Large intestine (tissue), 12 donors: ENCODE measurements at places on chromosomes 4 and X. TPM values are rescaled to one million over a fixed set of nuclear protein-coding genes. Genes with fewer than 3 reads are reported as not detected.

The PAGE2B gene
- polyA plus RNA-seq: 0.57 TPM

The EIF2S3 gene
- polyA plus RNA-seq: 235 TPM

The CDS1 gene
- 59.6 TPM for polyA plus RNA-seq

The SLIT2 gene
- 9.4 TPM for polyA plus RNA-seq

The ZFP92 gene
- 5.0 TPM for polyA plus RNA-seq

The ANAPC10 gene
- polyA plus RNA-seq: 18.7 TPM

The SPANXA2 gene
- polyA plus RNA-seq: not detected

The COX7B2 gene
- polyA plus RNA-seq: not detected

The TCEAL7 gene
- 27.3 TPM for polyA plus RNA-seq

The TDO2 gene
- polyA plus RNA-seq: 7.5 TPM

The SOX3 gene
- polyA plus RNA-seq: not detected

The ADGRL3 gene
- 9.8 TPM for polyA plus RNA-seq

The MAGEA4 gene
- not detected for polyA plus RNA-seq

The SPINK2 gene
- polyA plus RNA-seq: 0.72 TPM

The GATA1 gene
- polyA plus RNA-seq: 0.76 TPM

The CXCL11 gene
- polyA plus RNA-seq: 0.30 TPM

The TRO gene
- polyA plus RNA-seq: 33.0 TPM

The HHIP gene
- polyA plus RNA-seq: 18.6 TPM

The SLC2A9 gene
- 28.7 TPM for polyA plus RNA-seq

The POU3F4 gene
- polyA plus RNA-seq: not detected

The ADH1B gene
- 9.6 TPM for polyA plus RNA-seq

The CTAG2 gene
- not detected for polyA plus RNA-seq

The SPANXA1 gene
- polyA plus RNA-seq: not detected

The PPP2R2C gene
- polyA plus RNA-seq: 3.9 TPM

The GLRA2 gene
- polyA plus RNA-seq: 1.0 TPM

The NFKB1 gene
- polyA plus RNA-seq: 26.3 TPM

The CENPVL2 gene
- 0.19 TPM for polyA plus RNA-seq

The CT45A2 gene
- not detected for polyA plus RNA-seq

The SYTL4 gene
- polyA plus RNA-seq: 6.0 TPM

The ZNF630 gene
- polyA plus RNA-seq: 3.8 TPM

The ETDB gene
- not detected for polyA plus RNA-seq

The ABCD1 gene
- polyA plus RNA-seq: 13.4 TPM

The CENPVL3 gene
- polyA plus RNA-seq: 0.76 TPM

The NR3C2 gene
- polyA plus RNA-seq: 6.8 TPM

The NUDT11 gene
- polyA plus RNA-seq: 5.3 TPM

The RENBP gene
- polyA plus RNA-seq: 85.8 TPM

The KLHL13 gene
- polyA plus RNA-seq: 73.6 TPM

The MAOB gene
- 130 TPM for polyA plus RNA-seq

The WDR45 gene
- 46.6 TPM for polyA plus RNA-seq

The H2BW2 gene
- polyA plus RNA-seq: not detected

The NWD2 gene
- 0.64 TPM for polyA plus RNA-seq

The MAML3 gene
- polyA plus RNA-seq: 10.6 TPM

The IL13RA2 gene
- polyA plus RNA-seq: 0.27 TPM

The PWWP3B gene
- polyA plus RNA-seq: 18.1 TPM

The EGFL6 gene
- 7.3 TPM for polyA plus RNA-seq
